Hematopoietic multipotent progenitor cell treated with erythropoietin and hydrocortisone succinate and interleukin-3 and kit ligand, for 17 days (in vitro differentiated cells): ENCODE measurements at places on chromosomes 11 and 22.
A peak's percentile ranks its signal among the peaks of the same experiment; 100 is the strongest.

DNA sequence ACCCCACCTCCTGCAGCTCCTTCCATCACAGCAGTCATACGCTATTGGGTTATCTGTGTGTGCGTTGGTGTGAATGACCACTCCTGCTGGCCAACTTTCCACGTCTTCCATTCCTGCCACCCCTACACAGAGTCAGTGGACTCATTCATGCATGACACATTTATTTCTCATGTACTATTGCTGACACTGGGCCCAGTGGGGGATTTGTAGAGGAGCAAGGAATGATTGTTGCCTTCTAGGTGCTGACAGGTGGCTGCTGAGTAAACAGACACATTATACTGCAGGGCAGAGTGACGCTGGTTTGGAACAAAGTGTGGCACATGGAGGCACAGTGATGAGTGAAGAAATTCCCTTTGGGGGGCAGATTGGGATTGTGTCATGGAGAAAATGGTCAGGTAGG, 113.9 kb downstream of the CCDC81 start:
- no peak for DNase-seq

DNA sequence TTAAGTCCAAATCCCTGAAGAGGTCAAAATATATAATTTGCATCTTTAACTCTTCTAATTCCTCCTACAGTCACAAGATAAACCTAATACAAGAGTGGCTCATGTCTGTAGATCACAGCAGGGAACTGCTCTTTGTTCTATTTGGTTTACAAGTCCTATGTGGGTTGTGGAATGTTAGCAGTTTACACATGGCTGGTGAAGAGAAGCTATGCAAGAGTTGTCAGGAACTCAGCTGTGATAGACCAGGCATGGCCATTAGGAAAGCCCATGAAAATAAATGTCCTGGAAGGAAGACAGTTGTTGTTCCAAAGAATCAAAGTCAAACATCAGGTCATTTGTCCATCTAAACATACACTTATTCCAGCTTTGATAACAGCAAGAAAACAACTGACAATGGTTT, 312.4 kb upstream of the PITPNB start:
- DNase-seq: no peak

- DNase-seq: no peak
These were observed 85.5 kb downstream of the DGCR2 start for GRCh38 chr22:19036523-19037273.

GRCh38 chr22:31586137-31586920, 75.7 kb downstream of the PISD start:
- DNase-seq: no peak

- DNase-seq: no peak
These were observed 66.8 kb downstream of the LRP5 start for GRCh38 chr11:68379206-68379605.

- no peak for DNase-seq
These were observed 23.5 kb downstream of the DRICH1 start for GRCh38 chr22:23608583-23608982.

GRCh38 chr11:113942256-113942655, 32.7 kb upstream of the HTR3A start:
- no peak for DNase-seq

DNA sequence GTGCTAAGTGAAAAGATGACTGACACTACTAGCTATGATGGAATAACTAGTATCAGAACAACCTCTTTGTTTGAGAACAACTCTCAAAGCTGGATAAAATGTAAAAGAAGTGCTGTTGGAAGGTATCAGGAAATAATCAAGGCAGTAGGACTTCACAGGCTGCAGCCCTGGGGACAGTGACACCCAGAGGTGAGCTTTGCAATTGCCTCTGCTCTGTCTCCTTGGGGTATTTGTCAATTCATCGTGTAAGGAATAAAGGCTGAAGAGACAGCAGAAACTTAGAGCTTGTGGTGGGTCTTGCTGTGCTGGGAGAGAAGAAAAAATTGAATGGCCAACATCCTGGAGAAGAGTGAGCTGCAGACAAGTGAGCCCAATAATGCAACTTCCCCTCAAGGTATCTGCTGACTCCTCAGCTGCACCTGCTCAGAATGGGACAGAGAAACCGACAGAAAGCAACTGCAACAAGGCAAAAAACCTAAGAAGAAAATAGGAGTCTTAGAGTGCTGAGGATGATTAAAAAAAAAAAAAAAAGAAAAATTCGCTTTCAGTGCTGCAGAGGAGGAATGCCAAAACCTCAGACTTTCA, 141.1 kb downstream of the RCN1 start:
- DNase-seq: no peak

DNA sequence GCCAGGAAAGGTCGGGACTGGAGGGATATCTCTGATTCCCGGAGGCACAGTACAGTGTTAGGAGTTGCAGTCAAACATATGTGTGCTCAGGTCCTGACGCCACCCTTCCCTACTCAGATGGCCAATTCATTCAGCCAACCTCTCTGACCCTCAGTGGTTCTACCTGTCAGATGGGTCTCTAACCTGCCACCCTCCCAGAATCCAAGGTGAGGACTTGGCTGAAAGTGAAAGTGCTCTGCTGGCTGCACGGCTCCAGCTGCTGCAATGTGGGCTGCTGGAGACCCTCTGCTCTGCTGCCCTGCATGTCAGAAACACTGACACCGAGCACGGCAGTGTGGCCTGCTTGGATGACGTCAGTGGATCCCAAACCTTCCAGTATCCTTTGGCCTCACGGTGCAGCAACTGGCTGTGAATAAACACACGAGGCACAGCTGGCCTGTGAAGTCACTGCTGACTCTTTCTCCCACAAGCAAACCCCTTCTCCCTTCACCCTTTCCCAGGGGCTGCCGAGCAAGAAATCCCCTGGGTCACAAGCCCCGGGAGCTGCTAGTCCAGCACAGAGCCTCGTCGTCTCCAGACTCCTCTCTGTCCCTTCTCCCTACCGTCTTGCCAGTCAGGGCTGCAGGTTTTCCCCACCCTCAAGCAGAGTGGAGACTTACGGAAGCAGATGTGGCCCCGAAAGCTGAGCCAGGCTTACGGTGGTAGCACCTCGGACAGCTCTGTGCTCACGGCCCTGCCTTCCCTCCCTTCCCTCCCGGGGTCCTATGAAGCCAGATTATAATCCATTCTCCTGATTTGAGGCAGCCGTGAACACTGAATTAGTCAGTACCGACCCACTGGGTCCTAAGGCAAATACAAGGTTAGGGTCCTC, 24.3 kb downstream of the KIAA0930 start:
- DNase-seq: no peak

GRCh38 chr22:30574997-30575671, 669 bp upstream of the GAL3ST1 start:
- no peak for DNase-seq

GRCh38 chr22:22703715-22704114, 59.3 kb downstream of the GGTLC2 start:
- DNase-seq: no peak

GRCh38 chr11:9004183-9004926, 554 bp upstream of the NRIP3 start:
- DNase-seq: no peak

- DNase-seq: peak; percentile 35
These were observed 486 bp downstream of the PCNX3 start for GRCh38 chr11:65615950-65616574.

DNA sequence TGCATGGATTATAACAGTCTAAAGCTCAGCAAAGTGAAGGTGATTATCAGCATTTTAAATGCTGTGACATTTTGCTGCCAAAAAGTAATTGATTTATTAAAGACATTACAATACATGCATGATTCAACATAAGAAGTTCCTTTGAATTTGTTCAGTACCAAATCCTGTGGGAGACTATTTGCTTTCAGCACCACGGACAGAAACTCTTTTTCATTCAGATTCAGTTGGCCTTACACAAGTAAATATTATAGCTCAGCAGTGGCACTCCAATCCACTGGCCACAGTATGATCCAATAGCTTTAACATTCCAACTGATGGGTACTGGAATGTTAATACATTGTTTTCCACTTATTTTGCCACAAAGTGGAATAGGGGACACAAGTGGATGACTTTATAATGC, 806.7 kb downstream of the NTM start:
- DNase-seq: no peak

GRCh38 chr22:37333724-37334460, 51.6 kb downstream of the CYTH4 start:
- no peak for DNase-seq

GRCh38 chr22:50432131-50432876, 42.5 kb downstream of the SBF1 start:
- DNase-seq: no peak

- DNase-seq: no peak
These were observed 1263.6 kb upstream of the RAG2 start for GRCh38 chr11:37861671-37862070.

DNA sequence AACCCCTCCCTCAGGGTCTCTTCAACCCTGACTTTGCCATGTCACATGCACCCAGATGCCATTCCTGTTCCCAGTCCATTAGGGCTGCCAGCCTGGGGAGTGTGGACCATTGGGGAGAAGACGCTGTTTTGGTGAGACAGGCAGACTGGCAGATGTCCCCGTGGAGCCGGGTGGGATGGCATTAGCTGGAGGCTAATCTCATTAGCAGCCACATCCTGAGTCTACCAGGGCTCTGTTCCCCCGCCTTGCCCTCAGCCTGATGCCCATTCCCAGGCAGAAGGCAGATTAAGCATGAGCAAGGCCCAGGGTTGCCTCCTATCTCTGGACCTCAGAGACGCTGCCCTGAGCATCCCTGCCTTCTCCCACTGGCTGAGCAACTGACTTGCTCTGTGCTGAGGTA, 46.4 kb upstream of the ALX4 start:
- no peak for DNase-seq

DNA sequence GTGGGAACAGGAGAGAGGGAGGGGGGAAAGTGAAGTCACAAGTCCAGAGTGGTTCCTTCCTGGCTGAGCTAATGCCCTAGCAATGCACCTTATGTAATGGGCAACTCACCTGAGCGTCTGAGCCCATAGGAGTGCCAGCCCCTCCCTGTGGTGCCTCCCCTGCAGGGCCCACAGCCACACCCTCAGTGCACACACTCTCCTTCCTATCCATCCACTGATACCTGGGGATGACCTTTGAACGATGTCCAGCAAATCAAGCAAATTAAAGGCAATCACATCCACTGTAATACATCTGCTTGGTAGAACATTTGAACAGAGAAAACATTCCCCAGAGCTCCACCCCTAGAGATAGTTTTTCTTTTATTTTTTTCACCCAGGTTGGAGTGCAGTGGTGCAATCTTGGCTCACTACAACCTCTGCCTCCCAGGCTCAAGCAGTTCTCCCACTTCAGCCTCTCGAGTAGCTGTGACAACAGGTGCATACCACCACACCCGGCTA, 19.6 kb upstream of the MICAL2 start:
- DNase-seq: no peak

GRCh38 chr22:30605449-30606110, 1.4 kb upstream of the TCN2 start:
- peak; percentile 85 for DNase-seq

DNA sequence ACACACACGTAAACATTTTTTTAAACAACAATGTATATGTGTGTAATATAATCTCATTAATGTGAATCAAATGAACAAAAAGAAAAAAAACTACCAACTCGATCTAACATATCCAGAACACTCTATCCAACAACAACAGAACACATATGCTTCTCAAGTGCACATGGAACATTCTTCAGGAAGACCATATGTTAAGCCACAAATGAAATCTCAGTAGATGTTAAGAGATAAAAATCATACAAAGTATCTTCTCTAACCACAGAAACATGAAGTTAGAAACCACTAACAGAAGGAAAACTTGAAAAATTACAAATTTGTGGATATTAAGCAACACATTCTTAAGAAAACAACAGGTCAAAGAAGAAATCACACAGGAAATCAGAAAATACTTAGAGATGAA, 25.5 kb upstream of the TMEM45B start:
- DNase-seq: no peak
